CD8-positive, alpha-beta T cell (primary cell): ENCODE measurements at places on chromosomes 12 and 14.

DNA sequence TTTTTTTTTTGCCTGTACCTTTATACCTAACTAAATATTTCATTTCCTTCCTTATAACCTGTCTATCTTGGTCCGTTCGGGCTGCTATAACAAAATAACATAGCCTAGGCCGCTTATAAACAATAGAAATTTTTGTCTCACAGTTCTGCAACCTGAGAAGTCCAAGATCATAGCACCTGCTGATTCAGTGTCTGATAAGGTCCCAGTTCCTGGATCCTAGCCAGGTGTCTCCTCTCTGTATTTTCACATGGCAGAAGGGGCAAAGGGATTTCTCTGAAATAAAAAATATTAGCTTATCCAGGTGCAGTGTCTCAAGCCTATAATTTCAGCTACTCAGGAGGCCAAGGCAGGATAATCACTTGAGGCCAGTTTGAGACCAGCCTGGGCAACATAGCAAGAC lies 1046.6 kb upstream of the USP15 start:
- DNase-seq: no peak

GRCh38 chr12:3041558-3042164 lies 35.5 kb upstream of the TSPAN9 start:
- no peak for DNase-seq

DNA sequence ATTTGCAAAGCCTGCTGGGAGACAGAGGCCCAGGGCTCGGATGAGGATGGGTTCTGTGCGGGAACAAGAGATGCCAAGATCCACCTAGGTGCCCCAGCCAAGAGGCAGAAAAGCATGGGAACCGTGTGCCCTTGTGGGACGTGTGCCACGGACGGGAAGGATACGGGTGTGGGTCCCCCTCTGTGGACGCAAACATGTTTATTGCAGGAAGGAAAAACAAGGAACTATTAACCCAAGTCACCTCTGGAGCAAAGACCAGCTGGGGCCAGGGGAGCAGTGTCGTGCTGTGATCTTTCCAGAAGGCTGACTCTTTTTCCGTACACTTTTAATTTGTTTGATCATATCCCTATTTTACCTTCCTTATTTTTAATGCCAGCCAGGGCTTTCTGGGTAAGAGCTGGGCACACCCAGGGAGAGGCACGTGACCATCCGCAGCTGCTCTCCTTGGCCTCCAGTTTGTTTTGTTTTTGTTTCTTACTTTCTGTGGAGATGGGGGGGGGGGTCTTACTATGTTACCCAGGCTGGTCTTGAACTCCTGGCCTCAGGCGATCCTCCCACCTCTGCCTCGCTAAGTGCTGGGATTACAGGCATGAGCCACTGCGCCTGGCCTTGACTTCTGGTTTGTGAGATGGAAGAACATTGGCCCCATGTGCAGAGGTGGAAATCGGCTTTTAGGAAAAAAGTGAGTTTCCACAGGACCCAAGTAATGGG lies 20.7 kb downstream of the SCARB1 start:
- no peak for DNase-seq

DNA sequence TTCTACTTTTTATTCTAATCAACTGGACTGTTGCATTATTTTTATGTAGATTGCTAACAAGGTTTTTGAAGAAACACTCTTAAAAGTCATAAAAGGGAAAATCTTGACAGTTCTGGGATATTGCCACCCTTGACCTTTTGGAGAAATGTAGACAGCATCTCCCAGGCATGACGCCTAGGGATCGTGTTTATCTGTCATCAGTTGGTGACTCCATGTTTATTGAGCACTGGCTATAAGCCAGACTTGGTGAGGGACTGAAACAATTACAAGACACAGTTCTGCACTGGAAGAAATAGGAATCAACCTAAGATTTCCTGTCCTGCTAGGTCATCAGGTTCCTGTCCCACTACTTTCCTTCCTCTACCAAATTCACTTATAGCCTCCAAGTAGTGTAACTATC lies 34.5 kb downstream of the HMGA2 start:
- no peak for DNase-seq

DNA sequence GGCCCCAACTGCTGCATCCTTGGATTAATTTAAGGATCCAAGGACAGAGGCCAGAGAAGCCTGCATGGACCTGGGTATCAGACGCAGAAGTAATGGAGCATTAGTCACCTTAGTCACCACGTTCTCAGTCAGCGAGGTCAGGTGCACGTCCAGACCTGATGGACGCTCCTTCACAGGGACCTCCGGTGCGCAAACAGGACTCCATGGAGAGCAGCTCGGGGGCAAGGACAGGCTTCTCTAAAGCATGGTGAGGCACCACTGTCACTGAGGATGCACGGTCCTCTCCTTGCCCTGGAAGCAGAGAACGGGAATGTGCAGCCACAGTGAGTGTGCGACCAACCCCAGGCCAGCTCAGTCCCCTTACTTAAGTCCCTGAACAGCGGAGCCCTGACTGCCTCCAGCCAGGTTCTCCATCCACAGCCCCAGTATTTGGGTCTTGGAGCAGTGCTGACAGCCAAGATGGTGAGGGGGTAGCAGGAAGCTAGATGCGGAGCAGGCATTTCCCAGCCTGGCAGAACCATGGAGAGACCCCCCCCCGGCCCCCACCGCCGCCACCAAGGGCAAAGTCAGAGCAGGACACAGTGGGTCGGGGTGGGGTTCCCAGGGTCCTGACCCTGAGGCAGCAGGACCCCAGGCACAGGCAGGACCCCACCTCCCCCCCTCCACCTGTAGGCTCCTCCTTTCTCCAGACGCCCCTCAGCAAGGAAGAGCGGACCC lies 253.4 kb upstream of the SFSWAP start:
- DNase-seq: no peak

DNA sequence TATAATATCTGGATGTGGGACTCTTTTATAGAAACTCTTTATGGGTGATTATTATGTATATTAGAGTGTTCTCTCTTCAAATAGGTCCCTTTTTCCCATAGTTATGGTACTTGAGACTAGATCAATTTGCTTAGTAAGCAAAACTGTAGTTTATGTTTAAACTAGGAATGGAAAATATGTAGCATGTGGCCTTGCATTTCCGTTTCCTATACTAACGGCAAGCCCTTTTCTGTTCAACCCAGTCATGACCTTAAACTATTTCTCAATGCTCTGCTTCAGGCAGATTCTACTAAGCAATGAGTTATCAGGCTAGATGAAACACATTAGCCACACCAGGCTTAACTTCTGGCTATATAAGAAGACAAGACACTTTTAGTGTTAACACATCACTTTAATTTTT lies 84.6 kb downstream of the OTOGL start:
- DNase-seq: no peak

- DNase-seq: no peak
Measured at GRCh38 chr14:102645746-102646440, 53.4 kb downstream of the RCOR1 start.

DNA sequence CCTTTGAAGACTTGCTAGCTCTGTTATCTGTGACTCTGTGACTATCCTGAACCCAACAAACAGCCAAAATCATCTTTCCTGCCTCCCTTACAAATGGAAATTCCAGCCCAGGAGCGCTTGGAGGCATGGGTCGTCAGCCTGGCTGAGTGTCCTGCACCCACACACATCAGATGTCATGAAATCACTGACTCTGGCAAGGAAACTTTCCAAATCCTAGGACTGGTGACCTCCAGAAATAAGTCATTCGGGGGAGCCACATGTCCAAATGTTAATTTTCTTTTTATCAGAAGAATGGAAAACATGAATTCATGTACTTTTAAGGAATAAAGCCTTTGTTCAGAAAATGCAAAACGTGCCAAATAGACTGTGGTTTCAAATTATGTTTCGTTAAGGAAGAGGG lies 96.3 kb upstream of the EVL start:
- no peak for DNase-seq

DNA sequence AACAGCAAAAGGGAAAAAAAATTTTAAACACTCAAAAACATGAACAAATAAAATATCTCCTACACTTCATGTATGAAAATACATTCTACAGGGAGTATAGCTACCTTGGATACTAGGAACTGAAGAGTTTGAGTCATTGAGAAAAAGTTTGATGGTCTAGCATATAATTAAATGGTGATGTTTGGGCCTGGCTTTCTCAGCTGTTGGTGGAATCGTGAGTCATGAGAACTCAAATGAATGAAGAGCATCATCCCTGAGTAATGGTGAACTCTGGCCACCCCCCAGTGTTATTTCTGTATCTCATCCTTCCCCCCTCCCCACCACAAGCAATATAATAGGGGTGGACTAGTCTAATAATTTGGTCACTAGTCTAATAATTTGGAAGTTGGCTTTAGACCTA lies 6.7 kb upstream of the SLC6A15 start:
- no peak for DNase-seq

GRCh38 chr14:90460136-90460535 lies 63.3 kb downstream of the CALM1 start:
- no peak for DNase-seq

- DNase-seq: no peak
Measured at GRCh38 chr12:105748806-105749600, 389.8 kb downstream of the NUAK1 start.

- no peak for DNase-seq
Measured at GRCh38 chr12:123396954-123397353, 13.0 kb downstream of the KMT5A start.

- no peak for DNase-seq
Measured at GRCh38 chr14:60235440-60235839, 13.6 kb upstream of the PPM1A start.

DNA sequence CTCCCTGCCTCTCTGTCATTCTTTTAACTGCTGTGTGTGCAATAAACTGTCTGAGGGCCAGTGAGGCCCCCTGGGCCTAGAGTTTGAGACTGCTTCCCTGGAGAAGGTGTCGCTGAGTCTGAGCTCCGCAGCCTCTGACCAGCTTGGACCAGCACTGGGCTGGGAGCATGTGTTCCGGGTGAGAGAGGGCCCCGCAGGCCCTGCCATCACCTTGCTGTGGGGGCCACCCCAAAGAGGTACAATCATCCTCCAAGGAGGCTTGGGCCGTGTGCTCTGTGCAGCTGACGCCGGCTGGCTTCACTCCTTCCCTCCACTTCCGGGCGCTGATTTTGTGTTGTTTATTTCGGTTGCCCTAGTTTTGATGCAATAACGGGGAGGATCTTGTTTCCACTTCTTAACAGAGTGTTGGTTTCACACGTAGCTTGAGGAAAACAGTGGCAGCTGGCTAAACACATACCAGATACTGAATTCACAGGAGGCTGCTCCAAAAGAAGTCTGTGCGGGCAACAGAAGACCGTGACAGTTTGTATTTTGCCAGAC lies 121.6 kb downstream of the TMEM132C start:
- DNase-seq: peak; percentile 7

- no peak for DNase-seq
Measured at GRCh38 chr12:12719496-12719895, 2.3 kb downstream of the CDKN1B start.

GRCh38 chr14:84592770-84593169 lies 937.2 kb upstream of the FLRT2 start:
- no peak for DNase-seq

DNA sequence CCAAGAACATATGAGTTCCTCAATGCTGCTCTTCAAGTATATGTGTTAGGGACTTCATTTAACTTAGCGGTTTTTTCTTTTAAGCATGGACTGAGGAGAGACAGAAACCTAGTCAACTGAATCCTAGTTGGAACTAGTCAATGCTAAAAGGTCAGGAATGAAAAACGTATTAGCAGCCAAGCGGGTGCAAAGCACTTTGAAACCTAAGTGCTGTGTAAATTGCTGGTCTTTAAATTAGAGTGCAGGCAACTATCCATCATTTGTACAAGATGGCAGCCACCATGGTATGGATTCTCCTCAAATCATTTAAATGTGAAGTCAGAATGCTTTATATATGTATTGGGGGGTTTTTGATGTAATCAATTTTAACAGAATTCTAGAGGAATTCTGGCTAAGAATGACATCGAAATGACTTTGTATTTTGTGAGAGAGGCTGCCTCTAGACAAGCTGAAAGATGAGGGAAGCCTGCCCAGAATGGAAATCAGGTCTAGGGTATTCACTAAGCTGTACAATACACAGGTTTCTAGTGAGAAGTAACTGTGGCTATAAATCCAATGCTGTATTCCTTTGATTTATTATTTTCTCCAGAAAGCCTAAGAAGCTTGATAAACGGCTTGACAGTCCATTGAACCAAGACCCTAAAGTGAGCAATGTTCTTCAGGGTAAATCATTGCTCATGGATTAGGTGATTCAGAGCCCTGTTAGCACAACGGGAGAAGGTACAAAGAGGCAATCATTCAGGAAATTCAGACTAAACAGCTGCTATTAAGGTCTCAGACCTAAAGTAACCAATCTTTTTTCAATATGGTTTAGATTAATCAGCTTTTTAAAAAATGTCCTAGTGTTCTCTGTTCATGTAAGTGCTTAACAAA lies 198.8 kb downstream of the ANO2 start:
- no peak for DNase-seq

DNA sequence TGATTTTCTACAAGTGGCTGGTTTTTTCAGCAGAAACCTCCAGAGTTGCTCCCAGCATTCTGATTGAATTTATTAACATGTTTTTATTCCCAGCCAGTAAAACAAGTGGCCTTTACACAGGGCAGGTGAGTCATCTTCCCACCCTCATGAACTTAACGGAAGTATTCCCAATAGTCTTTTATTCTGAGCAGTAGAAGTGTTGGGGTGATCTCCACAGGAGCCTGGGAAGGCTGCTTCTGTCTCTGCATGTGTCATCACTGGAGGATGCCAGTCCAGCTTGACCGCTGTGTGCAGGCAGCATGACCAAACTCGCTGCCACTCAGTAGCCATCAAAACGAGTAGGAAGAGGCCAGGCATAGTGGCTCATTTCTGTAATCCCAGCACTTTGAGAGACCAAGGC lies 13.4 kb upstream of the DNAH10 start:
- DNase-seq: no peak

- no peak for DNase-seq
Measured at GRCh38 chr12:63929426-63929825, 84.9 kb downstream of the SRGAP1 start.

GRCh38 chr12:88921890-88922532 lies 341.7 kb upstream of the KITLG start:
- no peak for DNase-seq

DNA sequence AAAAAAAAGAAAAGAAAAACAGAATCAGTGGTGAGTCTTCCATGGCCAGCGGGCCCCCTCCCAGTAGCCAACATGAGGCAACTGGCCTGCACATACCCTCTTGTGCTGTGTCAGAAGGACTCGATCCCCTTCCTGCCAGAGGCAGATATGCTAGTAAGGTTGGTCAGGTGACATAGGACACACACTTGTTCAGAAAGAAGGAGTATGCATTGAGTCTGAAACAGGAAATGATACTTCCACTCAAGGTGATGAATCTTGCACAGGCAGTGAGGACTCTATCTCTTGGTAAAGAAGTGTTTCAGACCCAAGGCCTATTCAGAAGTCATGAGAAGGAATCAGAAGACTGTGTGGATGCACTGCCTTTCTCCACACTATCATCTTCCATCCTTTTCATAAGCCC lies 269.7 kb upstream of the FAR2 start:
- no peak for DNase-seq
